IPS DF 19.7 (cell line): ENCODE measurements at places on chromosomes 1 and 21.

DNA sequence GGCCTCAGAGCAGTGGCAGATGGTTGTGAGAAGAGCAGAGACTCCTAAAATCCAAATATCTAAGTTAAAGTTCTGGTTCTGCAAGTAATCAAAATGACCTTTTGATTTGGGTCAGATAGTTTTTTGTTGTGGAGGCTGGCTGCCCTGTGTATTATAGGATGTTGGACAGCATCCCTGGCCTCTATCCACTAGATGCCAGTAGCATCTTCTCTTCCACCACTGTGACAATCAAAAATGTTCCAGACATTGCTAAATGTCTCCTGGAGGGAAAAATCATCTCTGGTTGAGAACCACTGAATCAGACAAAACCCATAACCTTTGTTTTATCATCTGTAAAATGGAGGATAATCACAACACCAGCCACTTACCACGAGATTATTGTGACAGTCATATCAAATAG is 5.9 kb upstream of the DPT start:
- no peak for DNase-seq

- DNase-seq: no peak
These were observed 32.0 kb downstream of the LHX9 start for GRCh38 chr1:197948926-197949899.

DNA sequence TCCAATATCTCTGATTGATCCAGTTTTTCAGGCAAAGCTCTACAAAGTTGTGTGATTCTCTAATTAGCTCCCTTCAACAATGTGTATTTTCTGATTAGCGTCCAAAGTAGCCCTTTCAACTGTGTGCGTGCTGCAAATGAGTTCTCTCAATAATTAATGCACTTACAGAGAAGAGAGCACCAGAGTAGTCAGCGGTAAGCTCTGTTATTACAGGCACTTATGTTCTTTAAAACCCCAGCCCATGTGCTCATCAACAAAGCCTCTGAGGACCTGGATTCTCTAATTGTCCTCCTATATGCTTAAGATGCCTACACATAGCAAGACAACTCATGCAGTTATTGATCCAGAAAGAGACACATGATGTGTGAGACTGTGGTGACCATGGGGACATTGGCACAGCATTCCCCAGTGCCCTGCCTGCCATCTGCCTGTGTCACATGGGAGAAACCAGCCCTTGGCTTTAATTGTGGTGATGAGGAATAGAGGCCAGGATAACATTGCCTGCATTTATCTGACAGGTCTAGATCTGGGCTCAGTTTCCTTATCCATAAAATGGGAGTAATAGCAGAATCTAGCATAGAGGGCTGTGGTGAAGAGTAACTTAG is 151.7 kb downstream of the PCP4 start:
- DNase-seq: no peak

GRCh38 chr1:221706876-221707582 is 34.9 kb downstream of the DUSP10 start:
- DNase-seq: no peak

DNA sequence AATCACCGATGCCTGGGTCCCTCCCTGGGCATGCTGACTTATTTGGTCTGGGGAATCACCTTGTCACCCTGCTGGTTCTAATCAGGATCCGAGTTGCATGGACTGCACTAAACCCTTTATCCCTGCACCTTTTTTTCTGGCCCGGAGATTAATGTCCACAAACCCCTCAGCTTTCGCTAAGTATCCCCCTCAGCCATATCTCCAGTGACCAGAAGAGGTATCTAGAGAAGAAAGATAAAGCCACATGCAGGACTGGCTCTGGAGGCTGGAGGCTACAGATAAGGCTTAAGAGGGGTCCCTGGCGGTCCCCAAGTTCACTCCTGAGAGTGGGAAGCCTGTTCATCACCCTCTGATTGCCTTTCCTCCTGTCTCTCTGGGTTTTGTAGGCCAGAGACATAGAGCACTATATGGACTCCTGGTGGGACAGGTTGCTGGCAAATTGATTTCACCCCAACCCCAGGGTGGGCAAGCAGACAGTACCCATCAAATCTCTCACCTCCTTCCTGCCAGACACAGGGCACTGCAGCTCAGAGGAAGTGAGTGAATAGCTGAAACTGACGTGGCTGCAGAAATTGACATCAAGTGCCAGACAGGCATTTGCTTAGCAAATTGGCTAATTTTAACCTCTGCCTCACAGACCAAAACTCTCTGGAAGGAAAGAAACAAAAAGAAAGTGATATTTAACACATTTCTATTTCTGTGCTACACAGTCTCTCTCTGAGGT is 38.8 kb downstream of the HMGB4 start:
- DNase-seq: no peak

GRCh38 chr21:36608897-36609225 is 90.1 kb upstream of the SIM2 start:
- DNase-seq: no peak

GRCh38 chr1:214538496-214538895 is 12.9 kb downstream of the PTPN14 start:
- no peak for DNase-seq

DNA sequence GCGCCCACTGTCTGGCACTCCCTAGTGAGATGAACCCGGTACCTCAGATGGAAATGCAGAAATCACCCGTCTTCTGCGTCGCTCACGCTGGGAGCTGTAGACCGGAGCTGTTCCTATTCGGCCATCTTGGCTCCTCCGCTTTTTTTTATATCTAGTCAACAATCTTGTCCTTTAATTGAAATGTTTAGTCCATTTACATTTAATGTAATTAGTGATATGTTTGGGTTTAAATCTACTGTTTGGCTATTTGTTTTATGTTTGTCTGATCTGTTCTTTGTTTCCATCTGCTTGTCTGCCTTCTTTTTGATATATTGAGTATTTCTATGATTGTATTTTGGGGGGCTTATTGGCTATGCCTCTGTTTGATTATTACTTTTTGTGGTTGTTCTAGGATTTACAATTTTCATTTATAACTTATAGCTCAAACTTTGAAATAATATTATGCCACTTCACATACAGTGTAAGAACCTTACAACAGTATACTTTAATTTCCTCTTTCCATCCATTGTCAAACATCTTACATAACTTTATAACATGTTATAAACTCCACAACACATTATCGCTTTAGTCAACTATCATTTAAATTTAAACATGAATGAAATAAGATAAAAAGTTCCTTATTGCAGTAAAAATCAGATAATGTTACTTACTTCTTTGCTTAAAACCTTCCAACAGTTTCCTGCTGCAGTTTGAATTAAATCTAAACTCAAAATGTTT is 16.5 kb upstream of the RYR2 start:
- no peak for DNase-seq

DNA sequence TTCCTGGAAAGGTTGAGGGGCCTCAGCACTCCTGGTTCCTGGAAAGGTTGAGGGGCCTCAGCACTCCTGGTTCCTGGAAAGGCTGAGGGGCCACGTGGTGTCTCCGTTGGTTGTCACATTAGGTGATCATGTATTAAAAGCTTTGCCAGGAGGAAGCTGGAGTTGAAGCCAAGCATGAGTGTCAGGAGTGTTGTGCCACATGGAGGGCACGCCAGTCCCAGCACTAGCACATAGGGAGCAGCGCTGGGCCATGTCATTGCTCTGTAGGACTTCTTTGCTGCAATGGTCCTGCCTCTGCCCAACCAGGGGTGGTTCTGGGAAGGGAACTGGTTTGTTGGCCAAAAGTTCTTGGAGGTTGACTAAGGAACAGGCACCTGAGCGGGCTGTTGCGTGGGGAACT is 13.3 kb downstream of the ATP5PO start:
- no peak for DNase-seq

DNA sequence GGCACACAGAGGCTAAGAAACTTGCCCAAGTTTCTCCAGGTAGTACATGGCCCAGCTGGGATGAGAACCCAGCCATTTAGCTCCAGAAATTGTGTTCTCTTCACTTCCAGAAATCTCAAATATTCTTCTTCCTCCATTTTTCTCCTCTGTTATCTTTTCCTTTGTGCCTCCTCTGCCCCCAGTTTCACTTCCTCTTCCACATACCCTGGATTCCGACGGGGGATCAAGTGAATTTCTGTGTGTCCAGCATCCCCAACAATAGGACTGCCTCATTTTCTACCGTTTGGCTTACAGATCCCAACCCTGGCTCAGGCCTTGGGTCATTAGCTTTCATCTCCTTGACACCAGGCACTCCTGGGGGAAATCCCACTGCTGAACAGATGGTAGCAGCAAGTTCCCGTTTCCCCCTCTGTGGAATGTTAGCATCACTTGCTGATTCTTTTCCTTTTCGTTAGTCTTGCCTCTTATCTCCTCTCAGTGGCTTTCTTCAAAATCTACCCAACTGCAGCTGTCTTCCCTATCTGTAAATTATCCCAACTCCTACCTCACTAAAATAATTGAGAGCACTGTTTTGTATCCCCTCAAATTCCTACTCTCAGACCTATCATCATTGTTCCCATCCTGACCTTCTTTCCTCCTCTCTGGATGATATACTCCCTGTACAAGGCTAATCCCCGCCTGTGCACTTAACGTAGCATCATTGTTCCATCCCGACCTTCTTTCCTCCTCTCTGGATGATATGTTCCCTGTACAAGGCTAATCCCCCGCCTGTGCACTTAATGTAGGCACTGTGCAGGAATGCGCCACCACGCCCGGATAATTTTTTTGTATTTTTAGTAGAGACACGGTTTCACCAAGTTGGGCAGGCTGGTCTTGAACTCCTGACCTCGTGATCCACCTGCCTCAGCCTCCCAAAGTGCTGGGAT is 36.5 kb downstream of the SCCPDH start:
- no peak for DNase-seq

GRCh38 chr1:47906527-47907176 is 90.5 kb downstream of the TRABD2B start:
- DNase-seq: no peak

DNA sequence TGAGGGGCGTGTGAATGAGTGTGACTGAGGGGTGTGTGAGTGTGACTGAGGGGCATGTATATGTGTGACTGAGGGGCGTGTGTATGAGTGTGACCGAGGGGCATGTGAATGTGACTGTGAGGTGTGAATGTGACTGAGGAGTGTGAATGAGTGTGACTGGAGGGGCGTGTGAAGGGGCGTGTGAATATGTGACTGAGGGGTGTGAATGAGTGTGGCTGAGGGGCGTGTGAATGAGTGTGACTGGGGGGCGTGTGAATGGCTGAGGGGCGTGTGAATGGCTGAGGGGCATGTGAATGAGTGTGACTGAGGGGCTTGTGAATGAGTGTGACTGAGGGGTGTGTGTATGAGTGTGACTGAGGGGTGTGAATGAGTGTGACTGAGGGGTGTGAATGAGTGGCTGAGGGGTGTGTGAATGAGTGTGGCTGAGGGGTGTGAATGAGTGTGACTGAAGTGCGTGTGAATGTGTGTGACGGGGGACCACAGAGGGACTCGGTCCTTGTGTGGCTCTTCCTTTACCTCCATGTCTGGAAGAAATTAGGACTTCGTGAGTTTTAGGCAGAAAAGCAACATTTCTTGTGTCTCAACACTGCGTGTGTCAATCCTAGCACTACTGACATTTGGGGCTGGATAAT is 105.8 kb downstream of the GLIS1 start:
- no peak for DNase-seq

- DNase-seq: peak; percentile 20
These were observed 46.4 kb downstream of the VPS13D start for GRCh38 chr1:12276225-12276624.

GRCh38 chr1:154806333-154806732 is 63.7 kb downstream of the KCNN3 start:
- no peak for DNase-seq

GRCh38 chr1:150015651-150016131 is 5.2 kb upstream of the OTUD7B start:
- DNase-seq: no peak

DNA sequence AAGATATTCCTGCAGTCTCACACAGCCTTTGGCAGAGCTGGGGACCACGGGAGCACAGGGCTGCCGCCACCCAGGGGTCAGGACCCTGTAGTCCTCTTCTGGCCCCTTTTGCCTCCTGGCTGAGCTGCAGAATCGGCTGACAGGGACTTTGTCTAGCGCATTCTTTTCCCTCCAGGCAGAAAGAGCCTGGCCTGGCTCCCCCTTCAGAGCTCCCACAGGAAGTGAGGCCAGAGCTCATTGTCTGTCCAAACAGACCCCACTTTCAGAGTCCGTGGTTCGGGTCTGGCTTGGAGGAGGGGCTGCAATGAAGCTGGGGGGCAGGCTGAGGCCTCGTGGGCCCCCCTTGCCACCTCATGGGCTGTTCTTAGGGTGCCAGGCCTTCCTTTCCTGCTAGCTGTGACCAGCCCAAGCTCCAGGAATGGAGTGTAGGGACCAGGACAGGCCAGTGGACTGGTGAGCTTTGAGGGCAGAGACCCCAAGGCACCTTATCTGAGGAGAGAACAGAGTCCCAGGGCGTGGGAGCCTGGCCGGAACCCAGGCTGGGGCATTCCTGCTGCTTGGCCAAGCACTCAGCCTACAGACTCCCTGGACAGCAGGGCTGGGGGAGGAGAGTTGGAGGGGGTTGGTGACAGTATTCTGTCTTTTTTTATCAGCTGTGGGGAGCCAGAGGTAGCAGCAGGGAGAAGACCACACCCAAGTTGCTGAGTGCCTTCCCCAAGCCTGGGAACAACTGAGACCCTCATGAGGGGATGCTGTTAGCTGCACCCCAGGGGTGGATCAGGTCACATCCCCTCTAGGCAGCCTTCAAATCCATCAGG is 4.7 kb downstream of the CELSR2 start:
- DNase-seq: no peak

- DNase-seq: no peak
These were observed 524.2 kb downstream of the KIF26B start for GRCh38 chr1:245678860-245679411.

GRCh38 chr1:169745015-169745861 is 11.4 kb upstream of the SELE start:
- no peak for DNase-seq

DNA sequence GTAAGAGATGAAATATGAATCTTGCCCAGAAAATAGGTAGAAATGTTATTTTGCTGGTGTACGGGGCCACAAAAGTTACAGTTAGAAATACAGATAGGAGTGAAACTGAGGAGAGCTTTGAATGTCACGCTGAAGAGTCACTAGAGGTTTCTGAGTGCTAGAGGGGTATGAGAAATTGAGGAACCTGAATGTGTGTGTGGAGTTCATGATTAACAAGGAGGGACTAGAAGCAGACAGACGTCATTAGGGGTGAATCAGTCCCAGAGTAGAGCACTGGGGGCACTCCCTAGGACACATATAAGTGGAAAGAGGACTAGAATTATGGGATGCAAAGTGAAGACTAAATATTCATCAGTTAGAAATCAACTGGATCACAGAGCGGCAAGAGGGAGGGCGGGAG is 188.9 kb upstream of the MAP1LC3C start:
- DNase-seq: no peak
